Left colon (tissue), 2 donors: ENCODE measurements at places on chromosomes 7 and 10.

DNA sequence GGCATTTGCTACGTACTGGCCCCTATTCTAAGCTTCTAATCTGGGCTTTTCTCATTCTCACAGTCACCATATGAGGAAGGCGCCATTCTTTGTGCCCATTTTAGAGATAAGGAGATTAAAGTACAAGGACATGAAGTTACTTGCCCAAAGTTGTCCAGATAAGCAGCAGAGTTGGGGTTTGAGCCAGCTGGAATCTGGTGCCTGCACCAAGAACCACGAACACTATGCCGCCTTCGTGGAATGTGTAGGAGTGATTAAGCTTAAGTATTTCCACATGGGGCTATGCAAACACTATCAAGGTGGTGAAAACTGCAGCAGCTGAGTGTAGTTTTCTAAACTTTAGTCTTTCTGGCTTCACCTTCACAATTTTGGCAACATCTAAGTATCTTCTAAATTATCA lies 342.7 kb upstream of the ETV1 start:
- no peak for DNase-seq

- DNase-seq = no peak
Measured at GRCh38 chr10:58662314-58662713, 149.6 kb downstream of the BICC1 start.

- DNase-seq = no peak
Measured at GRCh38 chr10:124134251-124134893, 41.0 kb upstream of the CHST15 start.

DNA sequence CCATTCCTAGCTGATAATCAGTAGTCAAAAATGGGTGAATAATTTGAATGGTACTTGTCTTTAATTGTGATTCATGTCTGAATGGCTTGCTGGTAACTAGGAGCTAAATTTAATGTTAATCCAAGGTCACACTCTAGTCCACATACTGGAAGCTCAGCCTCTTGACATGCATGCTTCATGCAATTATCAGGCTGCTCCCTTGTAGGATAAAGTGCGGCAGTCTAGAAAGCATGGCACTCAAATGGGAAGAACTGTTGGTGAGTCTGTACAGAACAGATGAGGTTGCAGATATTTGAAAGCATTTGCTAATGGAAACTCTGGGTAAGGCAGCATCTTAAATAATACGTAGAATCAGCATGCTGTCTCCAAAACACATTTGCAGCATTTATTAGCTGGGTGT lies 499.4 kb downstream of the AUTS2 start:
- DNase-seq = no peak

DNA sequence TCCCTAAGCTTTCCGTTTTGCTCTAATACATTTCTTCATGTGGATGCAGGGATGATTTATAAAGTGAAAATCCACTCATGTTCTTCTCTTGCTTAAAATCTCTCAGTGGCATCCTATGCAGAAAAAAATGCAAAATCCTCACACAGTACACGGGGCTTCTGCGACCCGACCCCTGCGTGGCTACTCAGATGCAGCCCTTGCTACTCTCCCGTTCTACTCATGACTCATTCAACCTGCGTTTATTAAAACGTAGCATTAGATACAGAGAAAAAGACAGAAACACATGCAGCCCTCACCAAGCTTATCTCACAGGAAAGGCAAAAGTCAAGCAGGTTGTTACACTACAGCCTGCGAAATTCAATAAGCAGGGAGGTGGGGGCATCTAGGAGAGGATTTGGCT lies 284.4 kb upstream of the PFKP start:
- no peak for DNase-seq

GRCh38 chr7:73507556-73507955 lies 14.5 kb downstream of the BAZ1B start:
- DNase-seq = no peak

DNA sequence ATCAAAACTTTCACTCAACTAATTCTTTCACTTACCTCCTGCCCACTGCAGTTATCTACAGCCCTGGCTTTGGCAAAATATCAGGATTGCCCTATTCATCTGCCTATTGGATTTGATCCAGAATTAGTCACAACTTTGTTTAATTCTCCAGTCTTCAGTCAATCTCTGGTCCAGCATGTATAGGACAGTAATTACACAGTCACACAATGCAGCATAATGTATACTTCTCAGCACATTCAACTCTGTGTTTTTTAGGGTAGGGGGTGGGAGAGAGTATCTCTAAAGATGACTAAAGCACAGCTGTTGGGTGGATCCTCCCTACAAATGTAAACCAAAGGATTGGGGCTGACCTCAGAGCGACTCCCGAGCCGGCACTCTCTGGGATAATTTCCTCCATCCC lies 17.7 kb upstream of the NRP1 start:
- no peak for DNase-seq

DNA sequence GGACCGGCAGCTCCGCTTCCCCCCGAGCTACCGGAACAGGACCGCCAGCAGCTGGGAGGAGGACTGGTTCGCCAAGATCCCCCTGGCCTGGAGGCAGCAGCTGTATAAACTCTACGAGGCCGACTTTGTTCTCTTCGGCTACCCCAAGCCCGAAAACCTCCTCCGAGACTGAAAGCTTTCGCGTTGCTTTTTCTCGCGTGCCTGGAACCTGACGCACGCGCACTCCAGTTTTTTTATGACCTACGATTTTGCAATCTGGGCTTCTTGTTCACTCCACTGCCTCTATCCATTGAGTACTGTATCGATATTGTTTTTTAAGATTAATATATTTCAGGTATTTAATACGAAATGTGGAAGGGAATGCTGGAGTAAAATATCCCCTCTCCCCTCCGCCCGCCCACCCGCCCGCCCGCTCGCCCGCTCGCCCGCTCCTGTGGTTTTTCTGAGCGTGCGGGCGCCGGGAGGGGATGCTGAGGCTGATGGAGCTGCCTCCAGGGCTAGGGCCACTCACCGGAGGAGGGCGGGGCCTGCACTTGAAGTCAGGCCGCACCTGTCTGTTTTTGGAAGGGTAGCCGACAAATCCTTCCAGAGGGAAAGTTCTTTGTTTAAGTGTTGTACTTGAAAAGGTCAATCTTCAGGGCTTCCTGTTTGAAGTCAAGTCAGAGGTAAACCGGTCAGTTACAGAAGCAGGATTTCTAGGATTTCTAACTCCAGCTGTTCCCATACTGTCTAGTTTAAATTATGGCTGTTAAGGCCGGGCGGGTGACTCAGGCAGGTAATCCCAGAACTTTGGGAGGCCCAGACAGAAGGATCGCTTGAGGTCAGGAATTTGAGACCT lies 30.5 kb downstream of the CHST12 start:
- DNase-seq = no peak

DNA sequence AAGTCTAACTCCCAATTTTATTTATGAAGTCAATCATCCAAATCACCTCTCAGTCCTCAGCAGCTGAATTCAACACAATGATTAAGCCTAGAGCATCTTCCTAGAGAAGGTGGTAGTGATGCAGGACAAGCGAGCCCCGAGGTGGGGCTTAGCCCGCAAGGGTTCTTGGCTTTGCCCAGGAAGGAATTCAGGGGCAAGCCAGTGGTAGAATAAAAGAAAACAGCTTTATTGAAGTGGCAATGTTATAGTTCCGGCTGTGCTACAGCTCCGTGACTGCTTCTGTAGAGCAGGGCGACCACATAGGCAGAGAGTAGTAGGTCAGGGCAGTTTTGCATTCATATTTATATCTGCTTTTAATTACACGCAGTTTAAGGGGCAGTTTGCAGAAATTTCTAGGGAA lies 18.1 kb downstream of the IL2RA start:
- DNase-seq = no peak

DNA sequence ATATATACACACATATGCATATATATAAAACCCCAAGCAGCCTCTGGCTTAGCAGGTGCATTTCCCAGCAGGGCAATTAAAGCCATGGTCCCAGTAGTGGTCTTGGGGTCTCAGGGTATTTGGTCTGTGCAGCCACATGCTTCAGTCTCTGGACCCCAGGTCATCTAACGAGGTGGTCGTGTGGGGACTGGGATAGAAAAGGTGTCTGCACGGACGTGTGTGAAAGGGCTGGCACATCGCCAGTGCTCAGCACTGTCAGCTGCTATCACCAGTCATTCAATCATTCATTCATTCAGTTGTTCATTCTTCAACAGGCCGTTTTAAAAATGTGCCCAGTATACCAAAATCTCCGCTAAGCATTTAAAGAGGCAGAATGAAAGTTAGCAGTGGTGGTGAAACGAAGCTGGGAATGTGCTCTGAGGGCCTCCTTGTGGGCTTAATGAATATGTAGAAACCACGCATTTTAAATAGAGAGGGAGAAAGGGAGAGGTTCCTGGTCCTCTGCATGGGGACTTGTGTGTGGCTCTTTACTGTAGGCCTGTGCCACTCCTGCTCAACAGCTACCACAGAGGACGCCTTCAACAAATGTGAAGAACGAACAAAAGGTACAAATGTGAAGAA lies 170.4 kb downstream of the EGFR start:
- no peak for DNase-seq

DNA sequence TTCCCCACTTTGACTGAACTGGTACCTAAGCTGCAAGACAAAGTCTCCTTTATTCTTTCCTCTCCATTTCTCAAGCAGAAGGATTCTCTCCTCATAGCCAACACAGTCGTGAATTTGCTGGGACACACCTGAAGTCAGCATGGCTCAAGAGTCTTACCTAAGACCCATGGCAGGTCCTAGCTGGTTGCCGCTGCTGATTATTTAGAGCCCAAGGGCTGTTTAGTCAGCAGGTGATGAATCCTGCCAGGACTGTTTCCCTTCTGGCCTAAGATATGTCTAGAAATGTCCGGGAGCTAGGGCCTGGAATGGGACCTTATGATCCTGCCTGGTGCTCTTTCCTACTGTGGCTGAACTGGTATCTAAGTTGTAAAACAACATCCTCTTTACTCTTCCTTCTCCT lies 82.8 kb downstream of the AHCYL2 start:
- DNase-seq = no peak

DNA sequence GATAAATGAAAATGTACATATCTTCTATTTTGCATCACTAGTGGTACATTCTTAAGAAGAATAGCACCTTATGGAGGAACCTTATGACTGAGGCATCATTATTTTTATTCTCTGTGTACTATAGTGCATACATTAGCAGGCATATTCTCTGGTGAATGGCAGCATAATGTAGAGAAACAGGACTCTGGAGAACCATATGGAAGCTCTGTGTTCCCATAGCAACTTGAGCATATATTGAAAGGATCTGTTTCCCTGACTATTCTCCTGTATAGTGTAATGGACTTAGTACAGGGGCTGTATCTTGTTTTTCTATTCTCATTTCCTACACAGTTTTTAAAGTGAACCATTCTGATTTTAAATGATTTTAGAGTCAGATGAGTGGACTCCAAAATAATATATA lies 128.4 kb upstream of the SMIM30 start:
- no peak for DNase-seq

DNA sequence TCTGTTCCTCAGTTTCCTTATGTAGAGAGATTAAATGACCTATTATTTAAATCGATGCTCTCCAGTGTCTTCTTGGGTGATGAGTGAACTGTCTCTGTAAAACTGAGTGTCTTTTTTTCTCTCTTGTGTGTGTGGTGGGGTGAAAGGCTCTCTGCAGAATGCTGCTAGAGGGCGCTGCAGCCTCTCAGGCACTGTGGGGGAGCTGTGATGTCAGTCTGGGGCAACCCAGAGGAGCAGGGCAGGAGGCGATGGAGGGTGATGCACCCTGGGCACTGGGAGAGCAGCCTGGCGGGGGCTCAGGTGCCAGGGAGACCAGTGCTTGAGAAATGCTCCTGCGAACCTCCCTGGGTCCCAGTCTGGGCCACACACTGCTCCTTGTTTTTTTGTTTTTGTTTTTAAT lies 110.1 kb upstream of the POM121L12 start:
- DNase-seq = no peak

DNA sequence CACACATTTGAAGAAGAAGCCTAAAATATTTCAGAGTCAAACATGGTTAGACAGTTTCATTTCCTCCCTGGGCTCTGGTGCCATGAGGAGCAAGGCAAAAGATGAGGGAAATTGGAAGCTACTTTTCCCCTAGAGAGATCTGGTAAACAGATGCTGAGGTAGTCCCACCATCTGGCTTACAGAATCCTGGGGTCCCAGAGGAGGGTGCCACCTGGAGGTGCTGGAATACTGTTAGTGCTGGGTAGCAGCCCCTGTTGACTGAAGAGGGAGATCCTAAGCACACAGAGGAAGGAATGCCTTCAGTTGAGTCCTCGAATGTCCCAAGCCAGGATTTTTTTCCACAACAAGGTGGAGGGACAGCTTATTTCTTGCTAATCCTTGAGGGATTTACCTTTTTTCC lies 160.1 kb downstream of the FZD1 start:
- no peak for DNase-seq

- DNase-seq = no peak
Measured at GRCh38 chr10:43785252-43785651, 136.6 kb upstream of the ZNF32 start.

DNA sequence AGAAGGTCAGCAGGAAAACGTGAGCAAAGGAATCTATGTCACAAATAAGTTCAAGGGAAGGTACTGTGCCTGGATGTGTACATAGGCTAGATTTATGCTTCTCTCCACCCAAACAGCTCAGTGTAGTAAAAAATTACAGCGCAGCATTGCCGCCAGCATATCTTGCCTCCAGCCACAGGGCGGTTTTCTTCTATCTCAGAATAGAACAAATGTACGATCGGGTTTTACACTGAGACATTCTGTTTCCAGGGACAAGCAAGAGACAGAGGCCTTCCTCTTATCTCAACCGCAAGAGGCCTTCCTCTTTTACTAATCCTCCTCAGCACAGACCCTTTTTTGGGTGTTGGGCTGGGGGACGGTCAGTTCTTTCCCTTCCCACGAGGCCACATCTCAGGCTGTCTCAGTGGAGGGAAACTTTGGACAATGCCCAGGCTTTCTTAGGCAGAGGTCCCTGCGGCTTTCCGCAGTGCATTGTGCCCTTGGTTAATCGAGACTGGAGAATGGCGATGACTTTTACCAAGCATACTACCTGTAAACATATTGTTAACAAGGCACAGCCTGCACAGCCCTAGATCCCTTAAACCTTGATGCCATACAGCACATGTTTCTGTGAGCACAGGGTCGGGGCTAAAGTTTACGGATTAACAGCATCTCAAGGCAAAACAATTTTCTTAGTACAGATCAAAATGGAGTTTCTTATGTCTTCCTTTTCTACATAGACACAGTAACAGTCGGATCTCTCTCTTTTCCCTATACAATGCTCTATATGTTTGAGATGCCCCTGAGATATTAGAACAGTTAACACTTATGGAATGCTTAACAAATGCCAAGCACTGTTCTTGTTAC lies 11.6 kb upstream of the ABHD11 start:
- peak; percentile 54 for DNase-seq

- no peak for DNase-seq
Measured at GRCh38 chr7:155837126-155837479, 24.8 kb upstream of the SHH start.
